Progenitor cell of endocrine pancreas (in vitro differentiated cells): ENCODE measurements at places on chromosomes 7 and 10.

DNA sequence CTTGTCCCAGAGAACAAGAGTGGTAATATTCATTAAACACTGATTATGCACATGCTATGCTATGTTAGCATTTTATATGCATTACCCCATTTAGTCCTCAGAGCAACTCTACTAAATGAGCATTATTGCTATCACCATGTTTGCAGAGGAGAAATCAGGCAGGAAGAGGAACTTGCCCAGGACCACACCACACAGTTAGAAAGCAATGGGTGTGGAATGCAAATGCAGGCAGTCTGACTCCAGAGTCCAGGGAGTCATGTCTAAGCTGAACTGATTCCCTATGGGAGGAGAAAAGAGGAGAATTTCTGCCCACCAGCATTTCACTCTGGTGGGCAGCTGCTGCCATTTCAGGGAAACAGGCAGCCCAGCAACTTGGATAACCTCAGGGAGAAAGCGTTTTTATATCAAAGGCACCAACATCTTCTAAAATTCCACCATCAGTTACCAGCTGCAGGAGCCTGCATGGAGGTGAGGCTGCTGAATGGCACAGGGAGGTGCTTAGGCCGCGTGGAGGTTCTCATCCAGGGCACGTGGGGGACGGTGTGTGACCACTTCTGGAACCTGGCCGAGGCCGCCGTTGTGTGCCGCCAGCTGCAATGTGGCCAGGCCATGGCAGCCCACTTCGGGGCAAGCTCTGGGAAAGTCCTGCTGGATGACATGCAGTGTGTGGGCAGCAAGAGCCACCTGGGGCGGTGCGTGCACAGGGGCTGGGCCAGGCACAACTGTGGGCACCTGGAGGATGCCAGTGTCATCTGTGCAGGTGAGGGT, 68.2 kb upstream of the C10orf120 start:
- no peak for DNase-seq

GRCh38 chr7:139718141-139718540, 59.7 kb downstream of the HIPK2 start:
- no peak for DNase-seq

DNA sequence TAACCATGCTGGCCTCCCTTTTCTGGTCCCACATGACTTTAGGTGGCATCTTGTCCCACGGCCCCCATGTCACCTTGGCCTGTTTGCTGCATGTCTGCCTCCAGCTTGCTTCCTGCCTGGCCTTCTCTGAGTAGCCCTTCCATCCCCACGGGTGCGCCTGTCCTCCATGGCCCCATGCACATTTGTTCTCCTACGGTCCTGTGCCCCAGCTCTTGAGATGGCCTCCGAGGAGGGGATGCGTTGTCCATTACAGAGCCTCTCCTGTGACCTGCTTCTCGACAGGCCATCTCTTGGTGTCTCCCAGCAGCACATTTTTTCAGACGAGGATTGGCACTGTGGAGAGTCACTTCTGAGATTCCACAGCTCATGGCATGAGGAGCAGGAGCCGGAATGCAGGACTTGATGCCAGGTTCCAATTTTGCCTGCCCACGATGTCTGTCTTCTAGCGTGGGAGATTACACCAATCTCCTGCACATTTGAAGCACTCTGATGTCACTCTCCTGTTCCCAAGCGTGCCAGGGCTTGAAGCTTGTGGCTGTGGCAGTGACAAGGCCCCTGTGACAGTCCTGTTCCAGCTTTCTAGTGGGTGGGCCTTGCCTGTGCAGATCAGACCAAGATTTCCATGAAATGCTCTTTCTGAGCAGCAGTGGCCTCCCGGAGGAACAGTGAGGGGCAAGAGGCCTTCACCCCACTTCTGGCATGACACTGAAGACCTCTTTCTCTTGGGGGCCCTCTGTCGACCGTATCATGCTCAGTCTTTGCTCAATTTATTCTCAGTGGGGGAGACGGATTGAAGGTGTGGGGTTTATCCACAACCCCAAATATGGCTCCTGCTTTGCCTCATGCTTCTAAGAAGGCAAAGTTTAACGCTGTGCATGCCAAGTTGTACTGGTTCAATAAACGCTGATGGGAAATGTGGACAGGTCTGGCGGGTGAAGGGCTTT, 13.4 kb downstream of the WDFY4 start:
- no peak for DNase-seq

GRCh38 chr10:90398566-90398965, 459.3 kb downstream of the HTR7 start:
- no peak for DNase-seq

DNA sequence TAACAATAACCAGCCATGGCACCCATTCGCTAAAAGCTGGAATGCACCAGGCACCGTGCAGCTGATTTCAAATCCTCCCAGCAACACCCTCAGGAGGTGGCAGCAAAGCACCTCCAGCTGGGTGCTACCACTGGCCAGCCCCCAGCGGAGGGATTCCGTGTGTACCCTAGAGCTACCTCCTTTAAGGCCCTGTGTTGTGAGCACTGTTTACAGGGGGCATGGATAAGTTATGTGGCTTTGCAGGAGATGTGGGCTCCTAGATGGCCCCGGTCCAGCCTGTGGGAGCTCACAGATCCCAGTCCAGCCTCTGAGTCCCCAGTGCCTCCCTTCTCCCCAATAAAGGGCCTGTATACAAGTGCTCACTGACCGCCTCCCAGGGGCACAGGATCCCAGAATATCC, 27.1 kb downstream of the TNRC18 start:
- DNase-seq: no peak

DNA sequence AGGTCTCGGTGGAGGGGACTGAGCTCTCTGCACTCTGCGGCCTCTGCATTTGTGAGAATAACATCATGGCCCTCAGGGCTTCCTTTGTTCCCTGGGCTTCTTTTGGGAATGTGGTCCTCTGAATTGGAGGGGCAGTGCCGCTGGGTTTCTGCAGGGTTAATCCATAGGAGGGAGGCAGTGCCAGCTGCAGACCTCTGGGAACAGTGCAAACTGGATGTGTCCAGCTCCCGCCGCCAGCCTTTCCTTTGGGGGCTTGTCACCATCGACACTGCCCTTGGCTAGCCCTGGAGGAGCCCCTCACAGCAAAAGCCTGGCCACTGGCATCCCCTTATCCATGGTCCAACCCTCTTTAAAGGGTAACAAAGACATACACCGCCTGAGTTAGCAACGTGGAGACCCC, 174.0 kb downstream of the WDR37 start:
- DNase-seq: no peak

GRCh38 chr10:35639728-35640401, 2.2 kb downstream of the FZD8 start:
- peak; percentile 37 for DNase-seq

DNA sequence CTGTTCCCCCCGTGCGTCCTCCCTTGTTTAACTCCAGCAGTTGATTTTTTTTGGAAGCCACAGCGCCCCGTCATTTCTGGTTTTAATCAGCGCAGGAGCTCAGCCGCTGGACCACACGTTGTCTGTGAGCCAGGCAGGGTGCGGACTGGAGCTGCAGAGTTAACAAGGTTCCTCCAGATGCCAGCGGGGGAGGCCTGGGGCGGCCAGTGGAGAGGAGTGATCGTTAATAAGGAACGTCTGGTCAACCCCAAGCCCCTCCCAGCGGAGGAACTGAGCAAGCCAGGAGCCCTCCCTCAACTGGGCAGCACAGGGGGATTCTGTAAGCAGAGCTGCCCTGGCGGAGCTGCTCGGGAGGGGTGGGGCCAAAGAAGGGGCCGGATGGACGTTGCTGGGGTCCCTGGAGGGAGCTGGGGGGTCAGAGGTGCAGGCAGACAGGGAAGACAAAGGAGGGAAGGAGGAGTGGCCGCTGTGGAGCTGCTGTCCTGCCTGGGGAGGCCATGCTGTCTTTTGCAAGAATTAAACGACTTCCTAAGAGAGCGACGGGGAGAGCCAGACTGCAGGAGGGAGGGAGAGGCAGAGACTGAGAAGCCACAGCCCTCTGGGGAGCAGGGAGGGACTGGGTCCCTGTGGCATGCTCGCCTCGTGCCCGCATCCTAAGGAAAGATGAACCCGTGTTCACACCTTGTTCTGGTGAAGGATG, 537.1 kb upstream of the FOXK1 start:
- no peak for DNase-seq

DNA sequence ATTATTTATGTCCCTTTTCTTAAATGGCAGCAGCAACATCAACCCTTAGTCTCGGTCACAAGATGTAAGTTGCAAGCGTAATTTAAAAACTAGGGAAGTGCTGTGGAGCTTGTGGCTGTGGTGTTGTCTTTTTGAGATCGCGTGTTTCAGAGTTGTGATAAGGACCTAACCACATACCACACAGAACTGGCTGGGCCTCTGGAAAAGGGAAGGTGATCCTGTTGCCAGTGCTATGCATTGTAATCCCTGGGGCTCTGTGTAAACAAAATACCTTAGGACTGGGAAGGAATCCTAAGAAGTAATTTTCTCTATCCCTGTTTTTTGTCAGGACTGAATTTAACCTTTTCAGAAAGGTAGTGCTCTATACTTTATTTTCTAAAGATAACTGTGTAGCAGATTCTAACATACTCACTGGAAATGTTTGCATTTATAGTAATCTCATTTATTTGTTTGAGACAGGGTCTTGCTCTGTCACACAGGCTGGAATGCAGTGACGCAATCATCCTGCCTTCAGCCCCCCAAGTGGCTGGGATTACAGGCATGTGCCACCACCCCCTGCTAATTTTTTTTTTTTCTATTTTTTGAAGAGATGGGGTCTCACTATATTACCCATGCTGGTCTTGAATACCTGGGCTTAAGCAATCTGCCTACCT, 60.4 kb downstream of the INPP5F start:
- no peak for DNase-seq

DNA sequence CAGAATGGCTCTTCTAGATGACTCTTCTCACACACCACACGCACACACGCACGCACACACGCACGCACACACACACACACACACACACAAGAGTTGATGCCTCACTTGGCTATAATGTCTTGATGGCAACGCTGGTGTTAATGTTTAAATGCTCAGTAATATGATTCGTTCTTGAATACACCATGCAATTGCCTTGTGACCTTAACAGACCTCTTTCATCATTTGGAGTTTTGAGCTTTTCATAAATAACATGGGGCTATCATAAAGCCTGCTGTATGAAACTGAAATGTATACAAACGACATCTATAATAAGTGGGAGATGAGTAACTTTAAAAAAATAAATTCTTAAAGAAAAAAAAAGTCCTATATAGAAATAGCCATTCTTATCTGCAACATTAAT, 8.2 kb downstream of the JCAD start:
- no peak for DNase-seq

- no peak for DNase-seq
Measured at GRCh38 chr10:105288613-105289012, 647.5 kb downstream of the SORCS3 start.

GRCh38 chr10:125550362-125550761, 132.6 kb downstream of the TEX36 start:
- no peak for DNase-seq

GRCh38 chr7:122258971-122259370, 45.6 kb downstream of the FEZF1 start:
- DNase-seq: no peak

- DNase-seq: no peak
Measured at GRCh38 chr10:23194471-23194965, 2.4 kb downstream of the PTF1A start.

GRCh38 chr7:152637161-152637560, 38.8 kb downstream of the XRCC2 start:
- no peak for DNase-seq

GRCh38 chr7:93715234-93715633, 140.7 kb upstream of the CALCR start:
- peak; percentile 35 for DNase-seq

DNA sequence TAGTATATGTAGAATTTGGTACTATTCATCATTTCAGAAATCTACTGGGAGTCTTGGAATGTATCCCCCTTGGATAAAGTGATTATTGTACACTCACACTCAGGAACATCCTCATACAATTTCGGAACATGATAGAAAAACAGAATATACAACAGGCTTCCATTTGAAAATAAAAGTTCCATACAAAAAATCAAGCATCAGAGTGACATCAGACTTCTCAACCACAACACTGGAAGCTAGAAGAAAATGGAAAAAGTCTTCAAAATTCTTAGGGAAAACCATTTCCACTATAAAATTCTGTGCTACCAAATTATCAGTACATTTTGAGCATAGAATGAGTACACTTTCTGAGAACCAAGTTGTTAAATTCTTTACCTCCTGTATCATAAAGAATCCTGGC, 8.8 kb downstream of the LYZL1 start:
- DNase-seq: no peak

GRCh38 chr10:30227481-30227880, 121.6 kb downstream of the MTPAP start:
- no peak for DNase-seq

GRCh38 chr10:118447478-118448270, 105.5 kb upstream of the FAM204A start:
- no peak for DNase-seq

DNA sequence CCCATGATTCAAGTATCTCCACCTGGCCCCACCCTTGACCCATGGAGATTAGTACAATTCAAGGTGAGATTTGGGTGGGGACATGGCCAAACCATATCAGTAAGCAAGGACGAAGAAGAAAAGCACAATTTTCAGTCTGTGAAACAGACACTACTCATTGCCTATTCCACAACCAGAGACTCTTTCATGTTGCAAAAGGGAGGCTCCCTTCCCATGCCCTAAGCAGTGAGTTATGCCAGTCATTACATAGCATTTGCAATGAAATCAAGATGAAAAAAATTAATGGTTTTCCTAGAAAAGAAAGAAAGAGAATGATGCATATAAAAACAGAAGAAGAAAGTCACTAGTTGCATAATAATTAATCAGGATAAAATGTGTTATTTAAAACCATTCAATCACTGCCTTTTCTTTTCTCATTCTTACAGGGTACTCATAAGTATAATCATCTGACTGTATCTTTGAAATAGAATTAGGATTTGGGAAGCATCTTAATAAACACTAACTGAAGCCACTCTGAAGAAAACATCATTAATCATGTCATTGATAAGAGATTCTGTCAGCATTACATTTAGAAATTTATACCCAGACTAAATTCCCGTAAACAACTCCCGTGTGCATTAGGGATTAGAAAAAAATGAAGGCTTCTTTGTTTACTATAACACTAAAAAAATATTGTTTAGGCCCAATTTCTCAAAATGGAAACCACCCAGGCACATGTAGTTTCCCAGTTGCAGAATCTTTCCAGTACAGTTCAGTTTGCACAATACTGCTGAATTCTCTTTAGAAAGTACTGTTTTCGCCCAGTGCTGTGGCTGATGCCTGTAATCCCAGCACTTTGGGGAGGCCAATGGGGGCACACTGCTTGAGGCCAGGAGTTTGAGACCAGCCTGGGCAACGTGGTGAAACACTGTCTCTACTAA, 9.1 kb downstream of the PRPS1L1 start:
- DNase-seq: no peak

- DNase-seq: no peak
Measured at GRCh38 chr7:94041529-94041928, 37.4 kb upstream of the BET1 start.

- DNase-seq: no peak
Measured at GRCh38 chr10:82089327-82089726, 214.3 kb downstream of the NRG3 start.

GRCh38 chr7:1611708-1612241, 41.9 kb upstream of the PSMG3 start:
- DNase-seq: no peak
